ENCODE measurements at places on chromosomes 13 and 19.
A peak's percentile ranks its signal among the peaks of the same experiment; 100 is the strongest.

DNA sequence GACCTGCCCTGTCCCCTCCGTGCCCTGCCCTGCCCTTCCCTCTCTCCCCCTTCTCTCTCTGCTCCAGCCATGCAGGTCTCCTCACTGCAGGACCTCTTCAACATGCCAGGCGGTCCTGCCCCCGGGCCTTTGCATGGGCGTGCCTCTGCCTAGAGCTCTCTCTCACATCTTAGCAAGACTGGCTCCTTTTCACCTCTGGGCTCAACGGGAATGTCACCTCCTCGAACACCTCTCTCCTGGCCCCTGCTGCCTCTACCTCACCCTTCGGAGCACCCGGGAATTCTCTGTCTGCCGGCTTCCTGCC, 5.6 kb downstream of the MFSD12 start:
- DNase-seq: no peak

DNA sequence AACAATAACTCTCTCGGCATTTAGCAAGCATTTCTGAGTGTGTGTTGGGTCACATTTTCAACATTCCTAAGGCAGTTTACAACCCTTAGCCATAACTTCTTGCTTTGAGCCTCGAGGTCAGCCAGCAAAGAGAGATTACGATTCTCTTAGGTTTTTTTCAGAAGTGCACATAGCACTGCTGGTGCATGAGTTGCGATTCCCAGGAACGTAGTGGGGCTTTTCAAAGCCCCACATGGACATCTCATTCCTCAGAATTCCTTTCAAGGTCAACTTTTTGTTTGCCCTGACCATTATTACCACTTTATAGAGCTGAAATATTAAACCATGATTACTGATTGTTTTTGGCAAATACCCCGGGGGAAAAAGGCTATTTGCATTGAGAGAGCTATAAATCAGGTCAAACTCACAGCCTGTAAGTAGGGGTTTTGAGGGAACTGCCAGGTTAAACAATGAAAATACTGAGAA, 705.3 kb downstream of the GPC5 start:
- no peak for DNase-seq

DNA sequence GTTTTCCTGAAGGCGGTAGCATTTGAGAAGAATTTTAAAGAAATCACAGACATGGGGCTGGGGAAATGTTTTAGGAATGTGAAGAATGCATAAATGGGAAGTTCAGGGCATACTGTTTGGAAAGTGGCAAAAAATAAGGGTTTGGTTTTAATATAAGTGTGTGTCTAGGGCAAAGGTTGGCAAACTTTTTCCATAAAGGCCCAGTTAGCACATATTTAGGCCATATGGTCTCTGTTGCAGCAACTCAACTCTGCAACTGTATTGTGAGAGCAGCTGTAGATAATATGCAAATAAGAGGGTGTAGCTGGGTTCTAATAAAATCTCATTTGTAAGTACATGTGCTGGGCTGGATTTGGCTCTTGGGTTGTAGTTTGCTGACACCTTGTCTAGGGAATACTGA, 521.9 kb downstream of the DIAPH3 start:
- DNase-seq: no peak

- peak; percentile 100 for DNase-seq
Measured at GRCh38 chr19:48468772-48469288, 339 bp upstream of the CYTH2 start.

DNA sequence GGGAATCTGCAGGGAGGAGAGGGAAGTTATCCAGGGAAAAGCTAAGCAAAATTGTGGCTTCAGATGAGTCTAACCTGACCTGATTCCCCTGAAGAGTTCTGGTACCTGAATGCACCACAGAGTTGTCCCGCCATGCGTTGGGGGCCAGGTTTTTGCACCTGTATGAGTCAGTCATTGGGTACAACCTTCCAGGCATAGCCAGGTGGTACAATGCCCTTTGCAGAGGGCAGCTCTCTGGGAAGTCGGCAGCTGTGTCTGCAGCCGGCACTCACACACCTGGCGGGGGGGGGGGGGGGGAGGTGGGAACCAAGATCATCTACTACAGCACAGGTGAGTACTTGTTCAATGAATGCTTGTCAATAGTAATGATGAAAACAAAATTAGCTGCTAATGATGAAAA, 52.5 kb upstream of the GTF3A start:
- DNase-seq: no peak

DNA sequence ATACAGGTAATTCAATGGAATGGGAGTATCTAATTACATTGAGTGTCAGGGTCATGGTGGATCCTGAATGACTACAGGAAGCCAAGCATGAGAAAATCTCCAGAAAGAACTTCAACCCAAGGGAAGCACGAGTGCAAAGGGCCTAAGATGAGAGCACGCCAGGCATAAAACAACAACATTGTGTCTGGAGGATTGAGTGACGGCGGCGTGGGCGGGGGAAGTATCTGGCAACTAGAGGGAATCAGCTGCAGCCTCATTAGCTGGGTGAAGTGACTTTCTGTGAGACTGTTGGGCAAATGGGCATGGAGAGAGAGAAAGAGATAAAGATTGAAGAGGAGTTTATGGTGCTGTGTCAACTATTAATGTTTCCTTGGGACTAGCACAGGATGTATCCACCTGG, 194.3 kb downstream of the GPC6 start:
- no peak for DNase-seq

DNA sequence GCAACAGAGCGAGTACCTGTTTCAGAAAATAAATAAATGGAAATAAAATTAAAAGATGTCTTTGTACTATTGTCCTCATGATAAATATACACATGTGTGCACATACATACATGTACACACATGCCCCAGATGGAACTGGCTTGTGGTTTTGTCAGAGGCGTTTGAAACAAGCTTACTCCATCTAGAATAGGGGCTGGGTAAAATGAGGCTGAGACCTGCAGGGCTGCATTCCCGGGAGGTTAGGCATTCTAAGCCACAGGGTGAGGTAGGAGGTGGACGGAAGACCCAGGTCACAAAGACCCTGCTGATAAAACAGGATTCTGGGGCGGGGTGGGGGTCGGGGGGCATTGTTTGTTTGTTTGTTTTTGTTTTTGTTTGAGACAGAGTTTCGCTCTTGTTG, 8.1 kb upstream of the SIN3B start:
- DNase-seq: no peak
